ENCODE measurements at places on chromosomes 5 and 9. TPM values are rescaled to one million over a fixed set of nuclear protein-coding genes. Genes with fewer than 3 reads are reported as not detected.

ARSB gene
- total RNA-seq, result 9.1 TPM

CMBL gene
- total RNA-seq, result 19.1 TPM

ANKRD18A gene
- total RNA-seq, result 13.7 TPM

LTC4S gene
- 0.22 TPM for total RNA-seq

DPH7 gene
- 27.3 TPM for total RNA-seq

NAIF1 gene
- 8.2 TPM for total RNA-seq

TOR1A gene
- total RNA-seq, result 56.3 TPM

MORN5 gene
- not detected for total RNA-seq

PCDHB16 gene
- 0.05 TPM for total RNA-seq

KCNN2 gene
- total RNA-seq, result 0.14 TPM

HNRNPH1 gene
- 530 TPM for total RNA-seq

G3BP1 gene
- 142 TPM for total RNA-seq

OR1L8 gene
- total RNA-seq, result not detected

CCL27 gene
- total RNA-seq, result not detected

NTRK2 gene
- 0.04 TPM for total RNA-seq

PCDHGB4 gene
- total RNA-seq, result 0.50 TPM

NOXA1 gene
- total RNA-seq, result 1.4 TPM

PPIC gene
- total RNA-seq, result 18.4 TPM

NIPAL4 gene
- 12.3 TPM for total RNA-seq

CENPK gene
- total RNA-seq, result 25.9 TPM

TNC gene
- total RNA-seq, result 0.58 TPM

GNAQ gene
- 20.7 TPM for total RNA-seq

SV2C gene
- not detected for total RNA-seq

LHX3 gene
- total RNA-seq, result 0.05 TPM

GOLM1 gene
- total RNA-seq, result 107 TPM

DNAH5 gene
- total RNA-seq, result 2.0 TPM
